Thyroid gland (tissue), 4 donors: ENCODE measurements at places on chromosomes 3 and 15. TPM values are rescaled to one million over a fixed set of nuclear protein-coding genes. Genes with fewer than 3 reads are reported as not detected.

GOLGA8Q gene
- total RNA-seq: 71.2 TPM

P2RY1 gene
- 2.1 TPM for total RNA-seq

AGBL1 gene
- not detected for total RNA-seq

- DNase-seq: no peak
Observed at GRCh38 chr15:51782357-51782896, 31.0 kb downstream of the TMOD2 start.

DNA sequence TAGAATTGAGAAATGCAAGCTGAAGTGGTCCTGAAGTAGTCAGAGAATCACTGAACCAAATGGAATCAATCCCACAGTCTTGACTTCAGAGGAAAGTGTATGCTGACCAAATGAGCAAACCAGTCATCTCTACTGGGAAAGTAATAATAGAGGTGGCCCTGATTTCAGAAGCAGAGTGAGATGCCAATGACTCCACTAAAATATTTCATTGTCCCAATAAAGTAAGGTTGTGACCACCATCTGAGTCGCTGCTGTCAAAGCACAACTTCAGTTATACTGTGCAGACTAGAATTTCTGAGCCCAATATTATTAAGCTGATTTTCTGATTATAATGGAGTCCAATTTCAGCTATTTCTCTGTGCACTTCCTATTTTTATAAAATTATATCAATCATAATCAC lies 334.4 kb upstream of the THBS1 start:
- no peak for DNase-seq

- DNase-seq: no peak
Observed at GRCh38 chr3:134959516-134959915, 164.5 kb downstream of the EPHB1 start.

GRCh38 chr15:32123473-32123872 lies 93.2 kb downstream of the CHRNA7 start:
- DNase-seq: no peak

DNA sequence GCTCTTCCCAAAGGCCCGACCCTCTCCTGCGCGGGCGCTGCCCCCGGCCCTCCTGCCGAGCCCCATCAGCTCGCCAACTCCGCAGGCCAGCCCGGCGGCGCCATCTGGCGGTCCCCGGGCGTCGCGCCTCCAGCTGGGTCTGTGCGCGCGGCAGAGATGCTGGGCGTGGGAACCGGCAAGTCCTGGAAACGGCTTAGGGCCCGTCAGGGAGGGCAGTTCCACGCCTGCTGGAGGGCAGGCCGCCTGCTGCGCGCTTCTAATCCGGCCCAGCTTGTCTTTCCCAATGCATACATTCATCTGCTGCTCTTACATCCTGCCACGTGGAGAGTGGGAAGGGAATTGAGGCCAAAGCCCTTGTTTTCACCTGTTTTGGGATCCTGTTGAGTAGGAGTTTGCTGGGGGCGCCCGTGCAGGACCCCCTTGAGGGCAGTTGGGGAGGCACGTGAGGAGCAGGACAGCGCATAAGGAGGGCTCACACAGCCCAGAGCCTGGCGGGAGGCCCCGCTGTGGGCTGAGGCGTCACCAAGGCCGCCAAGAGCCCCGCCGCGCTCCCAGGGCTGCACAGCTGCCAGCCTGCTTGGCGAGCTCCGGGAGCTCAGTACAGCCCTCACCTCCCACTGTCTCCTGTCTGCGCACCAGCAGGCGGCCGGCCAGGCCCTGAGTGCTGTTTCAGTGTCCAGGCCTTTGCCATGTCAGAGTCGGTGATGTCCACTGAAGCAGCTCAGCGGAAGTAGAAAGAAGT lies 165.6 kb downstream of the NSMCE3 start:
- DNase-seq: peak; percentile 71

- DNase-seq: no peak
Observed at GRCh38 chr3:64070704-64071103, 47.4 kb upstream of the PSMD6 start.

DNA sequence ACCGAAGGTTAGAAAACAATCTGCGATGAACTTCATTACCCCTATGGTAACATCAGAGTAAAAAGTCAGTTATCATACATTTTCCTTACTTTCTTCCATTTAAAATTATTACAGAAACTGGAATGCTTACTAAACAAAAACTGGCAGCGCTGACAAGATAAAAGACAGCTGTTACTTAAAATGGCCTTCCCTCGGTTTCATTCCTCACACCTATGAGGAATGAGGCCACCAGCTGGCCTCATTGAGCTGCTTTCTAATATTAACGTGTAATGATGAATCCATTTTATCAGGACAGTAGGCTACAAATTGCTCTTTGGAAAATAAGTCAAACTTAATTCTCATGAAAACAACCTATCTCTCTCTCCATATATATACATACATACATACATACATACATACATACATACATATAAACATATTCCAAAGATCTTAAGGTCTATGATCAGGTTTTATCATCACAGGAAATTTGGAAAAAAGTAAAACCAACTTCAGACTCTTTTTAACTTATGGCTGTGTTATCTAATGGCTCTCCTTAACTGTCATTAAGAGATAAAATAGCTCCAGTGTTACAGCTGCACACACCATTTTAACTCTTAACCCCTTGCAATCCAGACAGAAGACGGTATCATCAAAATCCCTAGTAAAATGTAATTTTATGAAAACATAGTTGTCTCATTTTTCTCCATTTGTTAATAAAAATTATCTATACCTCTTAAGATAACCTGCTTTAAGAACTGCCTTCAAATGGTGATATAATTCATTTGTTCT lies 5.2 kb downstream of the CCNL1 start:
- no peak for DNase-seq

NPAP1 gene
- 2.0 TPM for total RNA-seq

DNA sequence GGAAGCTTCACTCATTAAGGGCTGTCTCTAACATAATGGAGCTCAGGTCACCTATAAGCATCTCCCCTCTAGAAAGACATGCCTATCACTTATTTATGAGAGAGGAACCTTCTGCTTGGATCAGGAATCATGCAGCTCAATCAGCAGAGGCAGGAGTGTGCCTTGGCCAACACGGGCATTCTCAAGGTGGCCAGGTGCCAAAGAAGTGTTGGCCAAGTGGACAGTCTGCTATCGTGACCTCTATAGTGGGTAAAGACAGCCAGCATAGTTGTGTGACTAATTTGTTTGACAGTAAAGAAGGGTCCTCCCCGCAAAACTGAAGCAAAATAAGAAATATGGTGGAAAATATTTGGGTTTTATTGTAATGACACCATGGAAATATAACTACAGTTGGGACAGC lies 14.7 kb upstream of the AGTR1 start:
- DNase-seq: no peak

DNA sequence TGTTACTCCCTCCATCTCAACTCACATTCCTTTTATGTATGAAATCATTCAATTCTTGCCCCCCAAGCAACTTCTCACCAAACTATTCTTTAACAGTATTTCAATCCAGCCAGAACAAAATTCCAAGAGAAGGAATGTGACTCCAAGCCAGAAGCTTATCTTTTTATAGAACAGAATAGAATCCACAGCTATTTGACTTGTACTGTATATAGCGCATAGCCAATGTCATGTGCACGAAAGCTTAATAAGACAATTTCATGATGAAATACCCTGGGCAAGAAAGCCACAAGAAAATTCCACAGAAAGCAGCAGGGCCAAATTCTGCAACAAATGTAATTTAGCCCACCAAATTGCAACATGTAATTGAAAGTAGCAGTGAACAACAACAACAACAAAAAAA lies 127.6 kb upstream of the UBE2E2 start:
- no peak for DNase-seq

C3orf33 gene
- total RNA-seq: 11.8 TPM

SLC2A2 gene
- total RNA-seq: not detected

ZNF662 gene
- total RNA-seq: 8.8 TPM

DNA sequence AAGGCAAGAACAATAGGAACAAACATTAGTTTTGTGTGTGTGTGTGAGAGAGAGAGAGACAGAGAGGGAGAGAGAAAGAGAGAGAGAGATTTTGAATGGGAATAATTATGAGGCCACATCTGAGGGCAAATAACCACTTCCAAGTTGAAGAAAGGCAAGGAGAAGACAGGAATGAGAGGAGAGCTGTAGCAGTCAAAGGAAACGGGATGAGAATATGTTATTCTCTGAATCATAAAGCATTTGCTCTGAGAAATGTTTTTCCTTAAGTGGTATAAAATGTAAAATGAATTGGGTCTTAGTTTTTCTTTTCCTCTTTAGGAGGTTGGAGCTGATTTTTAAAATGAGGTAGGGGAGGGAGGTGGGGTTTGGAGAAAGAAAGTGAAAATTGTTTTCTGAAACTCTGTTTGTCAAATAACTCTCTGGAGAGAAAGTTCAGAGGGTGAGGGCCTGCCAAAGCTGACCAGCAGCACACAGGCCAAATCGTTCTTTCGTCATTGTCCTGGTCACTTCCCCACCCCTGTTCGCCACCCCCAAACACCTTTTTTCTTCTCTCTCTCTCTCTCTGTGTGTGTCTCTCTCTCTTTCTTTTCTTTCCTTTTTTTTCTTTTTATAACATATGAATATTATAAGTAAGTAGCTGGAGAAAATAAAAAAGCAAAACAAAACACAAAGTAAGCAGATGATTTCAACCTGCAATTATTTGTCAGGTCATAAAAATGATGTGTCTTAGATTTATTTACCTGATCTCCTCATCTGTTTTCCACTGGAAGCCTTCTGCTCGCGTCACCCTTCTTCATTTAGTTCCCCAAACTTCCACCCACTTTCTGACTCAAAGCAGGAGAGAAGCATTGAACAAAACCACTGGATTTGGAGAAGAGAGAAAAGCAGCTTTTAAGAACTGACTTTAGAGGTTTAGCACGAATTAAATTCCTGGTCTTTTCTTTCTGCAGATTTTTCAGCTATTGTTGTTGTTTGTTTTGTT lies 110.6 kb downstream of the LPP start:
- no peak for DNase-seq

DNA sequence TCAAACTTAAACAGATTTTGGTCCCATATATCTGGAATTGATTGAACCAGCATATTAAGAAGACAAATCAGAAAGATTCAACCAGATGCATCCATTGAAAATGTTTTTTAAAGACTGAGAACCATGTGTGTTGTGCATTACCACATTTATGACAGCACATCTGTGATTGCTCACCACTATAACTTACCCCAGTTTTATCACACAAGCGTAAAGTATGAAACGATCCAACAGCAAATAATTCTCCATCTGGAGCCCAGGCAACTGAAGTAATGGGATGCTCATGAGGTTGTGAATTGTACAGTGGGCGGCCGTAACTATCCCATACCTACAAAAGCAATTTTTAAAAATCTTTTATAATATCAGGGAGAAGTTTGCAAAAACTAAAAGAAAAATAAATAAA lies 43.2 kb downstream of the IFT80 start:
- no peak for DNase-seq

DNA sequence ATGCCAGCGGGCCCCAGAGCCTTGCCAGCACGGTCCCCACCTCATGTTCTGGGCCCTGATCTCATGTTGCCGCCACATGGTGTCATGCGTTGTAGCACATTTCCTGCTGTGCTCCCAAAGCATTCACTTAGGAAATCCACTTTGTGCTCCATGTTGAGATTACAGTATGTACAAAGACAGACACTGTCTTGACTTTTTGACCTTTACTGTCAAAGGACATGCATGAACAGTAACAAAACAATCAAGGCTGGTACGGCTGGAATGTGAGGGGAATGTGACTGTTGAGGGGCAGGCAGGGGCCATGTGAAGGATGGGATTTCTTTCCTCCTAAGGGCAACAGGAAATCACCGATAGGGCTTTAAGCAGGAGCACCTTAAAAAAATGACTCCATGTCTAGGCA lies 53.3 kb upstream of the RPL32 start:
- no peak for DNase-seq

DNA sequence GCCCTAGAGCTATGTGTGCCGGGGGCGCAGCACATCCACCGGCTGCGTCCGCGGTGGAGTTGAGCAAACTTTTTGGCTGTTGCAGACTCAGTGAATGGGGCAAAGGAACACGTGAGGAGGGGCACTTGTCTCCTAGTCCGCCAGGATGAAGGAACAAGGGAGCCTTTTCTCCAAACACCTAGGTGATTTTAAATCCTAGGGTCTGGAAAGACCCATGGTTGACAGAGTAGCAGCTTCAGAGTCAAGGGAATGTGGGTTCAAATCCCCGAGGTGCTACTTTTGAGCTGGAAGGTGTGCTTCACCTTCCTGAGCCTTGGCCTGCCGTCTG lies 648 bp downstream of the ACAN start:
- no peak for DNase-seq

CHL1 gene
- 4.3 TPM for total RNA-seq

PDIA3 gene
- total RNA-seq: 764 TPM

GRCh38 chr3:66050821-66051220 lies 12.1 kb upstream of the MAGI1 start:
- no peak for DNase-seq

DNA sequence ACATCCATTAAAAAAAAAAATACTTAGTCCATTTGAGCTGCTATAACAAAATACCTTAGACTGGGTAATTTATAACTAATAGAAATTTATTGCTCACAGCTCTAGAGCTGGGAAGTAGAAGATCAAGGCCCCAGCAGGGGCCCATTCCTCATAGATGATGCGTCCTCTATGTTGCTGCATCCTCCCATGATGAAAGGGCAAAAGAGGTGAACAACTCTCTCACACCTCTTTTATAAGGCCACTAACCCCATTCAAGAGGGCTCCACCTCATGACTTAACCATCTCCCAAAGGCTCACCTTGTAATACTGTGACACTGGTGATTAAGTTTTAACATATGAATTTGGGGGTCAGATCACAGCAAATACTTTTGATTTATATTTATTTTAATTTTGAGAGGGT lies 3.0 kb upstream of the TLNRD1 start:
- DNase-seq: no peak

LYSMD2 gene
- total RNA-seq: 13.3 TPM

TRPM1 gene
- total RNA-seq: not detected

DNA sequence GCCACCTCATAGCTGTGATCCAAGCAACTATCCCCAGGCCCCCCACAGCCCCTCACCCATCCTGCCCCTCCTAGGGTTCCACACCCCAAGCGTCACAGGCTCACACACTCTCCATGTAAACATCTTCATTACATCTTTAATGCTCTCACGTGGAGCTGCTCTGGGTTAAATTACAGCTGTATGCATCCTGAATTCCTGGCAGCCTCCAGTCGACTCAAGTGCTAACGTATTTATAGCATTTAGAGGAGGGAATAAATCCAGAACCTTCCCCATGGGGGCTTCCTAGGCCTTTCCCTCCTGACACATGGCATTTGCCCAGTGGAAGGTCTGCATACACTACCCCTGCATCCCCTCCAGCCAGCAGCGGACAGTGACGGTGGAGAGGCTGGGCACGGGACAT lies 9.6 kb downstream of the C3orf18 start:
- DNase-seq: no peak

- no peak for DNase-seq
Observed at GRCh38 chr15:43127752-43128151, 5.6 kb upstream of the TMEM62 start.

- no peak for DNase-seq
Observed at GRCh38 chr3:189673535-189673934, 42.3 kb downstream of the TP63 start.

DNA sequence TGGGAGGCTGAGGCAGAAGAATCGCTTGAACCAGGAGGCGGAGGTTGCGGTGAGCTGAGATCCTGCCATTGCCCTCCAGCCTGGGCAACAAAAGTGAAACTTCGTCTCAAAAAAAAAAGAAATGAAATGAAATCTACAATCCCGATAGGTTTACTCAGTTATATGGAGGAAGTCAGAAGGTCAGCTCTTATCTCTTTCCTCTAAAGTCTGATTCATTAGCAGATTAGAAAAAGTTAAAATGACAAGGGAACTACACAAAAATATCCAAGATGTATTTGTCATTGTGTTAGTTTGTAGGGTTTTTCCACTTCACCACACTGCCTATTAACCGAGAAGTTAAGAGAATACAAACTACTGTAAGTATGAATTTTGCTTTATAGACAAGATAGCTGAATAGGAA lies 420.6 kb downstream of the SHQ1 start:
- DNase-seq: no peak

SRGAP3 gene
- total RNA-seq: 21.8 TPM

PP2D1 gene
- total RNA-seq: not detected
